Tibial nerve (tissue), 4 donors: ENCODE measurements at places on chromosomes 16 and 17. TPM values are rescaled to one million over a fixed set of nuclear protein-coding genes. Genes with fewer than 3 reads are reported as not detected.

DNA sequence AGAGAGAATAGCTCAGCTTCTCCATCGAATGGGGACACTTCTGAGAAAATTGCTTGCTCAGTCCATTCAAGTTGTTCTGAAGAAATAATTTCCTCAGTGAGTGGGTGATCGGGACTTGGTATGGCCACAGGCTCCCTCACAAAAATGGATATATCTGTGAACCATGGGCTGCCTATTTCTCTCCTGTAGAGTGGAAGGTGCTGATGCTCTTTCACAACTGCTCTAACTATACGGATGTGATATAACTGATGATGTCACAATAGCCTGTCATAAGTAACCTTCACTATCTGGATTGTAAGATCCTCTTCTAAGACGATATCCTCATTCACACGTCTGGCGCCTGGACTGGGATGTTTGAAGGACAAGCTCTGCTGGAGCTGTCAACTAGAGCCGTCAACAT, 4.7 kb upstream of the CCL18 start:
- DNase-seq: no peak
- no peak overlapping the region for H3K4me3 ChIP-seq

DNA sequence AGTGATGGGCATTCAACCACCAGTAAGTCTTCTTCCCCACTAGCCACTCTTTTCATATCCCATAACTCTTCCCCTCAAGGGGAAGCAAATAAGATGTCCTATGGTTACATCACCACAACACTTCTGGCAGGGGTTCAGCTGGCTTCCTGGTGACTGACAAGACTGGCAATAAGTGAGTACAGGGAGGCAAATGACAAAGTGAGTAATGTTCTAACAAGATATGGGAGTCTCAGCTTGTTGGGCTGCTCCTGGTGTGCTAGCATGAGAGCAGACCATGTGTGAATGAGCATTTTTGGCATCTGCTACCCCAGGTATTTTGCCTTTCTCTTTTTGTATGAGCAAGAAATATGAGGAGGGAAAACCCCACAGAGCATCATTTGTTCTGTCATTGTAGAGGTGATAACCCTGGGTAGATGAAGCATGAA, 9.9 kb downstream of the TMIGD1 start:
- peak; percentile 44 for DNase-seq
- H3K4me3 ChIP-seq: no peak overlapping the region
- no peaks in the 10 kb centered on the region for H3K4me1 ChIP-seq

GRCh38 chr17:34011599-34011998, 243.5 kb upstream of the CCL2 start:
- H3K36me3 ChIP-seq: no peaks in the 10 kb centered on the region
- H3K27me3 ChIP-seq: no peaks in the 10 kb centered on the region
- no peak overlapping the region for H3K4me3 ChIP-seq

Gene KRTAP3-2
- not detected for total RNA-seq

Gene CDH3
- 1.2 TPM for total RNA-seq

Gene DLX4
- not detected for total RNA-seq
